ENCODE measurements at places on chromosomes 1 and 21.

- DNase-seq, result no peak
Measured at GRCh38 chr1:3902571-3903091, 2.6 kb upstream of the C1orf174 start.

- no peak for DNase-seq
Measured at GRCh38 chr1:117661027-117661426, 55.2 kb downstream of the TENT5C start.

DNA sequence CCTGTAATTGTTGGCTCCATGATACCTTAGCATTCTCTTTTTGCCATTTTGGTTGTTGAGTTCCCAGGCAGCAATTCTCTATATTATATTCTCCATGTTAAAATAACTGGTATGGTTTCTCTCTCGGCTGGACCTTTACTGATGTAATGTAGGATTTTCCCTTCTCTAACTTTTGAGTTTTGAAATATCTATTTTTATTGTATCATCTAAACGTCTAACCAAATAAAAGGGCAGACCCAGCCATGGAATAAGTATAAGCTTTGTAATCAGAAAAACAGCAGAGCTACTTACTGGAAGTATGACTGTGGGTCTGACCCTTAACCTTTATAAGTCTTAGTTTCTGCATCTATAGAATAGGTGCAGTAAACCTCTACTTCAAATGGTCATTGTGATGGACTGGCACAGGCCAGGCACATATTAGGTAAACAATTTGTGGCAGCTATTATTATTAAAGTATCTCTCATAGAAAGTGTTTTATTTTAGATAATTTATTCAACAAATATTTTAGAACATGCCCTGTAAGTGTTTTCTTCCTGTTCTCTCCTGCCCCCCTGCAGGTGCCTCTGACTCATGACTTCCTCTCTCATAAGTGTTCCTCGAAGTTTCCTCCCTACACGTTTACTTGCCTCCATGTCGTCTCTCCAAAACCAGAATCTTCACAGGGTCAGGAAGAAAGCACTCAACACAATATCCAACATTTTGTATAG is 224.9 kb upstream of the FGGY start:
- no peak for DNase-seq

DNA sequence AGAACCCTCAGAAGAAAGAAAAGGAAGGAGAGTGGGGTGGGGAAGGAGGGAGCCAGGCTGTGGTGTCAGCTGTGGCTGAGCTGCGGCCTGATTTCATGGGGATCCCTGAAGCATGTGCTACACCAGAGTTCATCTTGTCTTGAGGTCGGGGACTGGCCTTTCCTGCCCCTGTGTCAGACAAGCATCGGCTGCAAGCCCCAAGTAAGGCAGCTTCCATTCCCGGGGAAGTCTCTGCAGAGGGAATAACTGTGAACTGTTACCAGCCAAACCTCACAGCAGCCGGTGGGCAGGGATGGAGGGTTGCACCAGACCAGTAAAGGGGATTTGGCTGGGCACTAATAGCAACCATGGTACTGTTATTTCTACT is 35.7 kb upstream of the BTG2 start:
- no peak for DNase-seq

GRCh38 chr21:44548381-44548780 is 2.9 kb downstream of the KRTAP10-2 start:
- DNase-seq, result no peak

DNA sequence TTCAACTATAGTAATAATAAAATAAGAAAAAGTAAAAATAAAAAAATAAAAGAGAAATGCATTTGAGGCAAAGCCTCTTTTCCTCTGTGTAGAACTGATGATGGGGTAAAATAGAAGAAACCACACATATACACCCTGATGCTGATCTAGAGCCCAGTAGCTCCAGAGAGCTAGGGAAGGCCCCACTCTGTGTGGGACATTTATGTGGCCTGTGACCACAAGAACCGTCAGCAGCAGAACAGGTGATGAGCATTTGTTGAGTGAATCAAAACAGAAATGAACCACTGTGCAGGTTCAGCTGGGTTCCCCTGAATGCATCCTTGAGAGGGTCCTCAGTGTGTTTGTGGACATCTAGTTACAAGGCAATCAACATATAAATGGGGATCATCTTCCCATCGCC is 221.8 kb upstream of the HOOK1 start:
- DNase-seq, result no peak

All from EL (cell line).